Keratinocyte (primary cell): ENCODE measurements at places on chromosomes 3 and 15.

GRCh38 chr3:130757611-130758150 lies 11.1 kb upstream of the PIK3R4 start:
- no peak for DNase-seq

GRCh38 chr3:72004749-72005292 lies 219.9 kb upstream of the PROK2 start:
- DNase-seq, result no peak

DNA sequence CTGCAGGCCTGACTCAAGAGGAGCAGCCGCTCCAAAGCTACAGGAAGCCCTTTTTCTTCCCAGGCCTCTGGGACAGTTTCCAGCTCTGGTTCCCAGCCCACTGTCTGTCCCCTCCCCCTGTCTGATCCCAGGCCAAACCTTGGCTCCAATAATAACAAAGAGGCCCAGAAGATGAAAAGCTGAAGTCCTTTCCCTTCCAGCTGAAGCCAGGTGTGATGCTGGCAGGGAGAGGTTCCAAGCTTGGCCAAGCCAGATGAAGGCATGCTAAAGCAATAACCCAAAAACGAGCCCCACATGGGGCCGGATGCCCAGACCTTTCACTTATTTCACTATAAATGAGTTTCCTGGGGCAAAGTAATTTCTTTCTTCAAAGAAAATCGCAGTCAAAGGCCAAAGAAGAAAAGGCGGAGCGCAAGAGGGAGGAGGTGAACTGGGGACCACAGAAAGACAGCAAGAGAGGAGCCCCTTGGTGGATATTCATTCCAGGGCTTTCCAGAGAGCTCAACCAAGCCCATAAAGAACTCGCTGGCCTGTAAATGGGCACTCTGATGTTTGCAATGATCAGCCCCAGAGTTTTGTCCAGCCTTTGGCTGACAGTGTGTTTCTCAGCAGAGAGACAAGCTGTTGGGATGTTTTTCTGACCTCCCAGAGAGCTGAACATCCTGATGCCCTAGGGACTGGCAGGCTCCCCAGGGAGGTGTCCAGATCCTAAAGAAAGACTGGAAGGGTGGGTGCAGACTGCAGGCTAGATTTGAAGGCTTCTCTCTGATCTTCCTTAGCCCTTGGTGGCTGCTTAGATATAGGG lies 157.6 kb downstream of the UACA start:
- DNase-seq, result no peak

DNA sequence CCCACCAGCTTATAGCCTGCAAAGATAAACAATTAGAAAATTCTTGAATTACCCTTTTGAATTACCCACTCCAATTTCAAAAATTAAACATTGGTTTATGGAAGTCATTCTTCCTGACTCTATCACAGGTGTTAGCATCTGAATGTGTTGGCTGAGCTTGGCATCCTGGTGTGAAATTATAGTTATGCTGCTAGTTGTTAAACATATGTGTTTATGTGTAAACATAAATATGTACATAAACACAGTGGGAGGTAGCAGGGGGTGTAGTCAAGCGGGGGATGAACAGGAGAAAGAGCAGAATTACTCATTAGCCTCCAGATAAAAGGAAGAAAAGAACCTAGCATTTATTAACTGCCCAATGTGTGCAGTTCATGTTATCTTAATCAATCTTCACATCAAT lies 530.2 kb downstream of the MCTP2 start:
- DNase-seq, result no peak

- no peak for DNase-seq
Observed at GRCh38 chr15:99282121-99282520, 30.8 kb downstream of the LRRC28 start.

GRCh38 chr3:178201714-178202113 lies 334.5 kb upstream of the KCNMB2 start:
- DNase-seq, result no peak

DNA sequence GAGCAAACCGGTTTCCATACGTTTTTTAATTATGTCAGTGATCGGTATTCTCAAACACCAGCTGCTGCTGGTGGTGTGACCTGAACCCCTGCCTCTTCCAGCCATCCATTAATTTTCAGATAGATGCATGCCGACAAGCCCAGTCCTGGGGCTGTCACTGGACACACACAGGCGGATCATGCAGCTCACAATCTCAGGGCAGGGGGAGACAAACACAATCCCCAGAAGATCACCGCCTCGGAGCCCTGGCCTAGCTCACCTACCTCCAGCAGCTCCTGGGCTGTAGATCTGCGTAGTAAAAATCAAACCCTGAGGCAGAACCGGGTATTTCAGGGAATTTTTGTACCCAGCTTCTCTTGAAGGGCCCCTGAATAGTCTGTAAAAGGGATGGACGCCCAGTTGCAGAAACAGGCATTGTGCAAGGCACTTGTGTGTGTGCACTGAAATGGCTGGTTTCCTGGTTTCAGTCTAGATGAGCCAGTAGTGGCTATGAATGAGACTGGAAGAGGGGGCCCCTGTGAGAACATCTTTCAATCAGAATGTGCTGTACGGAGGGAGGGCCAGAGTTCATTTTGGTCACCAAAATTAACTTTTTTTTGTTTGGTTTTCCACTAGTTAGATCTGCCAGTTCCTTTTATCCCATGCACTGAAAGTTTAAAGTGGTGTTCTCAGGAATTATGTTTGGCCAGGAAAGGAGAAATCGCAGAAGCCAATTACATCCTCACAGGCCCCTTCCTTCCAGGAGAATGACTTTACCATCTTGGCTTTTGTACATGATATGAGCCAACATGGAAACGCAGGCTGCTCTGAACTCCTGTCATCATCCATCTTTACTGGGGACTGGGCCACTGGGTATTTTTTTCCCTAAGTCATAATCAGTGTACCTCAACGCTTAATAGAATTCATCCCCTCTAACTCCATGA lies 55.0 kb upstream of the RPL32 start:
- no peak for DNase-seq

GRCh38 chr15:29686079-29686425 lies 136.2 kb downstream of the TJP1 start:
- no peak for DNase-seq
